Natural killer cell treated with Interleukin-12 subunit alpha and Interleukin-12 subunit beta and Interleukin-15 and Interleukin-18, amount 100 ng/mL, for 72 hours (primary cell): ENCODE measurements at places on chromosomes 6 and 20. TPM values are rescaled to one million over a fixed set of nuclear protein-coding genes. Genes with fewer than 3 reads are reported as not detected.

GRCh38 chr6:137218917-137219663 lies at the start of gene IFNGR1:
IFNGR1 (minus strand) TSS chr6:137219385; CDS start chr6:137219327, 58 bp downstream.
- H3K27ac ChIP-seq, result peak within 1 kb of the TSS; percentile 99
- DNase-seq, result peak; percentile 97
- peak within 1 kb of the TSS; percentile 100 for H3K4me3 ChIP-seq
- H3K27me3 ChIP-seq, result peaks cover 2% of the 10 kb centered on the region

- no peak for DNase-seq
- H3K36me3 ChIP-seq, result no peaks in the 10 kb centered on the region
- no peaks in the 10 kb centered on the region for H3K4me1 ChIP-seq
- H3K27ac ChIP-seq, result no peak overlapping the region
- no peak overlapping the region for H3K4me3 ChIP-seq
Measured at GRCh38 chr6:12923644-12924235, 207.2 kb downstream of the PHACTR1 start.

DNA sequence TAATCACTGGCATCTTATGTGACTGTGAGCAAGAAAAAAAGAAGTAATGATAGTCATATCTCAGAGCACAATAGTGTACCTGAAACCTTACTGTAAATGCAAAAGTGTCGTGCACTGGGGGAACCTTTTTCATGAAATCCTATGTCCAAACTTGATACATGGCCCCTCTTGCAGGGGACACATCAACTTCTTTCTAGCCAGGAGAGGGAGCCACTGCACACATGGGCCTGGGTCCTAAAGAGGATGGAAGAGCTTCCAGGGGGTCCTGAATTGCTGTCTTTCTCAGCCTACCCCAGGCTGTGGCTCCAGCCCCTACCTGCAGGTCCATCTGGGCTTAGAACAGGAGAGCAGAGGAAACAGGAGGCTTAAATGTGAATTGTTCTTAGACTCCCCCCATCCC lies 165.7 kb downstream of the SOD2 start:
- peaks cover 54% of the 10 kb centered on the region for H3K27me3 ChIP-seq
- H3K36me3 ChIP-seq, result no peaks in the 10 kb centered on the region
- H3K4me3 ChIP-seq, result no peak overlapping the region
- no peak for DNase-seq
- H3K4me1 ChIP-seq, result no peaks in the 10 kb centered on the region

DNA sequence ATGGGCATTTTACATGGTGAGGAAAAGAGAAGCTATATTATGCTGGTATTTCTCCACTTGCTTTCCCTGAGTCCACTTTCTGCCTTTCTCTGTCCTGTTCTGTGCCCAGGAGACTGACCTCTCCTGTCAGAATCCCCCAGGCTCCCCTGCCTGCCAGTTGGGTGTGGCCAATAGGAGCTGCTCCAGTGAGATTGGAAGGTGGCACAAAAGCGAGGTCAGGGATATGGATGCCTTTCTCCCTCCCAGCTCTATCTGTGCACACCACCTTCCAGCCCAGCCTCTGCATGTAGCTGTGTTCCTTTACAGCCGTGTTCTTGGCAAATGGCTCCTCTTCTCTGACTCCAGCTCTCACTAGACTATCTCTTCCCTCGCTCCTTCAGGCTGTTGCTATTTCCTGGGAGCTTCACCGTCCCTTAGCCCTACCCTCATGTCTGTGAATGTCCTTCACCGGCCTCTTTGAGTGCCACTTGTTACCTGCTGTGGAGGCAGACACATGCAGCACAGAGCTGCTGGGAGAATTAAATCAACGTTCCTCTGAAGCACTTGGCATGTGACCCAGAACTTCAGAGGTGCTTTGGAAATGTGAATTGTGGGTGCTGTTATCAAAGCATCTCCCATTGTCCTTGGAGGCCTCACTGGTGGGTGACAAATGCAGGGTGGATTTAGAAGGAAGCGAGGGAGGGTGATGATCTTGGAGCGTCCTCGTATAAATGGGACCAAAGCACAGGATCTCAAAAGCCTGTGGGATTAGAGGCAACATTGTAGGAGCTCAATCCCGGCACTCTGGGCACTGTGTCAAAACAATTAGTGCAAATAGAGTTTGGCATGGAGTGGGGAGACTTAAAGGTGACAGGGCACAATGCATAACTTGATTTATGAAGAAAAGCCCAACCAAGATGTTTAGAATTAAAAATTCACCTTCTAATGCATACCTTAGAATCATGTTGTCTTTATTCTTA lies 28.9 kb upstream of the RALGAPA2 start:
- peaks cover 3% of the 10 kb centered on the region for H3K4me1 ChIP-seq
- no peak for DNase-seq
- peaks cover 5% of the 10 kb centered on the region for H3K27me3 ChIP-seq
- no peaks in the 10 kb centered on the region for H3K36me3 ChIP-seq

DNA sequence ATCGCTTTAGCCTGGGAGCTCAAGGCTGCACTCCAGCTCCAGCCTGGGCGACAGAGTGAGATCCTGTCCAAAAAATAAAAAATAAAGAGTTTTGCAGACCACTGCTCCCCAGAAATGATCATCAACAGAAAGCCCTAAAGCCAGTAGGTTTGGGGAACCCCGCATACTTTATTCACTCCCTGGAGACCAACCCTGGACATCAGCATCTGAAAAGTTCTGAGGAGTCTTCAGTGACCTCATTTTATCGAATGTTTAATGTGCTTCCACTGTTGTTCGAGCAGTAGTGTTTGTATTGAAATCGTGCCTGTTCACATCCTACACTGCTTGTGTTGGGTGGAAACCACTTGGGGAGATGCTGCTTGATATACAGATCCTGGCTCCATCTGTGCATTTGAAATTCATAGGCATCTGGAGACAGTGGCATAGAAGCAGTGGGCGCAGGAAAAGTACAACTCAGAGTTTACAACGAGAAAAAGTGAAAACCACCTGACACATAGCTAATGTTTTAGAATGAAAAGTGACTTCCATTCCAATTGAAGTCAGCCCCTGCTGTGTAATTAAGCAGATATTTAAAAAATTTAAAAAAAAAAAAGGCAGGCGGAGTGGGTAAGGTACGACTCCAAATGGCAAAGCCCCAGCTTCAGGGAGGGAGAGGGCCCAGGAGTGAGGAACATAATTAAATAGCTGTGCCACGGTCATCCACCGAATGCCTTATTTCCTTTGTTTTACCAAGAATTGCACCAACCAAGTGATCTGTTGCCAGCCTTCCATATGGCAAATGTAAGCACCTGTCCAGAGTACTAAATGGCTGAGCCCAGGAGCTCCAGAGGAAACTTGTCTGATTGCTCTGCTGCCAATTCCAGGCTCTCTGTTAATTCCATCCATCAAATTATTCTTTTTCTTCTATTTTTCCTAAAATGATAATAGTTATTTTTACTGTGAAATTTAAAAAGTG lies 100.4 kb upstream of the NAA20 start:
- H3K4me1 ChIP-seq, result no peaks in the 10 kb centered on the region
- H3K27me3 ChIP-seq, result peaks cover 15% of the 10 kb centered on the region
- H3K4me3 ChIP-seq, result no peak overlapping the region
- no peaks in the 10 kb centered on the region for H3K36me3 ChIP-seq
- DNase-seq, result no peak

GRCh38 chr20:4667371-4667773 lies 54.3 kb upstream of the PRND start:
- no peak for DNase-seq
- H3K27me3 ChIP-seq, result no peaks in the 10 kb centered on the region
- peak overlapping the region; percentile 65 for H3K4me3 ChIP-seq
- H3K4me1 ChIP-seq, result peaks cover 33% of the 10 kb centered on the region
- H3K27ac ChIP-seq, result peak overlapping the region; percentile 77

GRCh38 chr6:21133901-21134300 lies 459.6 kb upstream of the SOX4 start:
- no peaks in the 10 kb centered on the region for H3K27me3 ChIP-seq
- no peak for DNase-seq
- no peaks in the 10 kb centered on the region for H3K36me3 ChIP-seq
- no peak overlapping the region for H3K27ac ChIP-seq
- H3K4me3 ChIP-seq, result no peak overlapping the region

FILIP1 gene
- not detected for total RNA-seq

SLA2 gene
- 18.9 TPM for total RNA-seq

VWA7 gene
- total RNA-seq, result 1.4 TPM

BPIFA1 gene
- total RNA-seq, result not detected

DNA sequence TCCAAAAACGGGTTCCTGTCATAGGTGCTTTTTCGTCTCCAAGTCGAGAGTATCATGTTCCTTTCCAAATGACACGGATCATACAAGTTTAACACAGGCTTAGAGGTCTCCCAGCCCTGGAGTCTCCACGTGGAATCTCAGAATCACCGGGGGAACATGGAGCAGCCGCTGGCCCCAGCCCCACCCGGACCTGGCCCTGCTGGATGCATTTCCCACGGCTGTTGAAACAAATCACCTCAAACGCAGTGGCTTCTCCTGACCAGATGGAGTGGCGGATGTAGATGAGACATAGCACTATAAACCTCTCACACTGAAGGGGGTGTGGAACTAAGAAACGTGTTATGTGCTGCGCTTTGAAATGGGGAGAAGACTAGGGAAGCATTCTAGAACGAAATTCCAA lies 70.0 kb upstream of the FRMD1 start:
- peaks cover 17% of the 10 kb centered on the region for H3K27me3 ChIP-seq
- no peak overlapping the region for H3K27ac ChIP-seq

MUCL3 gene
- not detected for total RNA-seq

DNA sequence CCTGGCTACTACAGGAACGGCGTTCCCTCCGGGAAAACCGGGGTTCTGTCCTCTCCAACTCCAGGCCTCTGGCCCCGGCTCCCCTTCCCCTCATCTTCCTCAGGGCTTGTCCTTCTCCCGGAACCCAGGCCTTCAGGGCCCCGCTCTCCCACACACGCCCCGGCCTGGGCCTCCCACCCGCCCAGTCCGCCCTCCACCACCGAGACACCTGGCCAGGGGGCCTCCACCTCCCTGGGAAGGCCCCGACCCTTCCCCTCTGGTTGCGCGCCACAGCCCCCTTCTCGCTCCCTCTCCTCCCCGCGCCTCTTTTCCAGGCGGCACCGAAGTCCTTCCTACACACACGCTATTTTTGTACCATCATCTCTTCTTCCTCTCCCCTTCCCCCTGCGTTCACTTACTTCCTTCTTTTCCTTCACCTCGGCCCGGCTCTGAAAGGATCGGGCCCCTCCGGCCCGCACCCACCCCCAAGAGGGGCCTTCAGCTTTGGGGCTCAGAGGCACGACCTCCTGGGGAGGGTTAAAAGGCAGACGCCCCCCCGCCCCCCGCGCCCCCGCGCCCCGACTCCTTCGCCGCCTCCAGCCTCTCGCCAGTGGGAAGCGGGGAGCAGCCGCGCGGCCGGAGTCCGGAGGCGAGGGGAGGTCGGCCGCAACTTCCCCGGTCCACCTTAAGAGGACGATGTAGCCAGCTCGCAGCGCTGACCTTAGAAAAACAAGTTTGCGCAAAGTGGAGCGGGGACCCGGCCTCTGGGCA lies 1.3 kb upstream of the SIRPA start:
- peak overlapping the region; percentile 48 for H3K4me3 ChIP-seq
- no peaks in the 10 kb centered on the region for H3K36me3 ChIP-seq
- H3K4me1 ChIP-seq, result peaks cover 2% of the 10 kb centered on the region
- H3K27me3 ChIP-seq, result peaks cover 43% of the 10 kb centered on the region
- DNase-seq, result no peak

- H3K4me3 ChIP-seq, result no peak overlapping the region
- DNase-seq, result no peak
- no peaks in the 10 kb centered on the region for H3K36me3 ChIP-seq
- H3K4me1 ChIP-seq, result no peaks in the 10 kb centered on the region
- H3K27ac ChIP-seq, result no peak overlapping the region
- no peaks in the 10 kb centered on the region for H3K27me3 ChIP-seq
Measured at GRCh38 chr6:56767892-56768531, 125.3 kb upstream of the DST start.

GNRH2 gene
- 3.2 TPM for total RNA-seq

DNA sequence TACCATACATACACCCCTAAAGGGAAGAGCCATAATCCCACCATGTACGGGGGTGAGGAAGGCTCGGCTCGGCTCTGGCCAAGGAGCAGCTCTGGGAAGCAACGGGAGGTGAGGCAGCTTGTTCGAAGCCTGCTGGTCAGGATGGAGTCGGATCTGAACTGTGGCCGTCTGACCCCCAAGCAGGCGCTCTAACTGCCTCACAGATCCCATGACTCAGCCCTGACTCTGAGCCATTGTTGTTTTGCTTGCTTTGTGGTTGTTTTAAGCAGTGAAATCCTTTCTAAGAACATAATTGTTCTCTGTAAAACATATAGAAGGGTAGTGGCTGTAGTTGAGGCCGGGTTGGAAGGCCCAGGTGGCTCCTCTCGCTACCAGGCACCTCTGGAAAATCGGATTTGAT lies 10.9 kb downstream of the C6orf132 start:
- peaks cover 5% of the 10 kb centered on the region for H3K27me3 ChIP-seq
- H3K27ac ChIP-seq, result no peak overlapping the region
- no peak overlapping the region for H3K4me3 ChIP-seq
- no peaks in the 10 kb centered on the region for H3K36me3 ChIP-seq
- no peaks in the 10 kb centered on the region for H3K4me1 ChIP-seq
- DNase-seq, result no peak

DNA sequence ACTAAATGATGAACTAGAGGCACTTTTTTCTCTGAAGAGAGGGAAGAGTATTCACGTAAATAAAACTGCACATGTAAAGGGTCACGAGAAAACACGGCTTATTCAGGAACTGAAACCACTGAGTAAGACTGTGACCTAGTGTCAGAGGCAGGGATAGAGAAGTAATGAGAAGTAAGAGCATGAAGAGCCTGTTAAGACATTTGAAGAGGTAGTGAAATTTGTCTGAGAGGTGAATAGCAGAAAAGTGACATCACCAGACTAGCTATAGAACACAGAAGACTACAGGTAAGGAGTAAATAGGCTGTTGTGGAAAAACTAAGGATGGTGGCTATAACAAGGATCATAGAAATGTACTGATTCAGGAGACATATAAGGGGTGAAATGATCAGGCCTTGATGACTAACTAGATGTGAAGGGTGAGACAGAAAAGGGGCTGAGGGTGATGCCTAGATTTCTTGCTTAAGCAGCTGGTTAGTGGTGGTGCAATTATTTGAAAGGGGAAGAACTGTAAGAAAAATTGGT lies 76.8 kb downstream of the REV3L start:
- peaks cover 6% of the 10 kb centered on the region for H3K36me3 ChIP-seq
- H3K4me3 ChIP-seq, result peak overlapping the region; percentile 51
- peak overlapping the region; percentile 50 for H3K27ac ChIP-seq
- no peak for DNase-seq
- H3K27me3 ChIP-seq, result no peaks in the 10 kb centered on the region
